ENCODE measurements at places on chromosomes 11 and 22. TPM values are rescaled to one million over a fixed set of nuclear protein-coding genes. Genes with fewer than 3 reads are reported as not detected.

DBX1 gene
- not detected for total RNA-seq

DNA sequence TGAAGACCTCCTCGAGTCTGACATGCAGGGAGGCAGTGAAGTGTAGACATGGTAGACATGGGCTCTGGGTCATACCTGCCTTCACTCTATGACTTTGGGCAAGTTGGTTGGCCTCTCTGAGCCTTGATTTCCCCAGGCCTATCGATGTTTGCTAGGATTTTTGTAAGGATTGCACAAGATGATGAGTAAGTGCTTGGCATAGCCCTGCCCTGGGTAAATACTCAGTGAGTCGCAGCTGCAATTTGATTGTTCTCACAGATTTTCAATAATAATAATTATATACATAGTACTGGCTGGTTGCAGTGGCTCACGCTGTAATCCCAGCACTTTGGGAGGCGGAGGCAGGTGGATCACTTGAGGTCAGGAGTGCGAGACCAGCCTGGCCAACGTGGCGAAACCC lies 18.1 kb downstream of the MCM5 start:
- DNase-seq: no peak

DNA sequence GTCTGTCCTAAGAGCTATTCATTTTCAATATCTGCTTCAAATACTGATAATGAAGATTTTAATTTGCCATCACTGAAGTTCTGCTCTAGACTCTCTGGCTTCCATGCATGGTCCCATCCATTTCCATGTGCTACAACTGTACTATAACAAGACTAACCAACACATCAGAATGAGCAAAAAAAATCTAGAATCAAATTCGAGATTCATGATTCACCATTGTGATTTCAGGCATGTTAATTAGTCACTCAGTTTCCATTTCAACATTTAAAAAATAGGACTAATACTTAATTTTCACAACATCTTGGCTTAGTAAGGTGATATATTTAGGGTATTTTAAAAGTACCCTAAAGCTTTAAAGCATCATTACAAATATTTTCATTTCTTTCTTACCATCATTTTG lies 22.8 kb downstream of the PICALM start:
- DNase-seq: no peak

DNA sequence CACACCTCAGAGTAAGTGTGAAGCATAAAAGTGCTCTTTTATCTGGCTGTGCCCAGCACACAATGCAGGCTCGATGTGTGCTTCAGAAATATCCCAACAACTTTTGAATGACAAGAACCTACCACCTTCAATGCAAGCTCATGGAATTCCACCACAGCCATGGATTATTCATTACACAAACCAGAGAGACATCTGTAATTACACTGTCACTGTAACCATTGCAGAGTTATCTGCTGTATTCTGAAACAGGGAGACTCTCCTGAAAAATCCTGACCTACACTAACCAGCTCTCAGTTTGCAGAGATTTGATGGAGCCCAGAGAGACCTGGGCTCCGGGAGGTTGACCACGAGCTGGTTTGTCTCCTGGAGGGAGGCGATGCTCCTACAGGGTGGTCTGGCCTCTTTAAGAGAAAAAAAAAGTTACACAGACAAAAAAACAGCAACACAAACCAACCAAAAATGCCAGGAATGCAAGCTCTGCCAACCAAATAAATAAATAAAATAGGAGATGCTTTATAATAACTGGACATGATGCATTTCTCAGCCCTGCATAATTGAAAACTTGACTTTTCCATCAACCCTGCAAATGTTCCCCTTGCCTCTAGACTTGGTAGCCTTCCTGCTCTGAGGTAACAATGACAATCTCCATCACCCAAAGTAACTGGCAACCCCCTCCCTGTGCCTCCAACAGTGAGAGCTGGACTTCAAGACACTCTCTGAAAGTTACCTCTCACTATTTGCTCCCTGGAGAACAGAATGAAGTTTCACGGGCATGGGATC lies 69.7 kb downstream of the ETS1 start:
- no peak for DNase-seq

DNA sequence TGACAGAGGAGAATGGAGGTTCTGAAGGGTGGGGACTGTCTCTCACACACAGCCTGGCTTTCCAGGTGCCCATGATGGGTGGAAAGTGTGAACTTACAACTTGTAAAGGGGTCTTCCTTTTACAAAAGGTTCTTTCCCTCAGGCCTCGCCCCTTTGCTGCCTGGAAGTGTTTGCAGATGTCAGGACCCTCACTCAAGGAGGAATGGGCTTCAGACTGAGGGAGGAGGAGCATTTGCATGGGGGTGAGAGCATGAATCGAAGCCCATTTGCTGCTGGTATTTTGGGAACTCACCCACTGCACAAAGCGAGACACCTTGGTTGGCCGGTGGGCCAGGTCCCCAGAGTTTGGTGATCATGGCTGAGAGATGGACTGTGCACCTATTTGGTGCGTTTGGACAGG lies 25.1 kb downstream of the MPPED1 start:
- DNase-seq: no peak

CSRP3 gene
- not detected for total RNA-seq

- peak; percentile 74 for DNase-seq
Observed at GRCh38 chr11:6746086-6746618, 25.6 kb downstream of the OR2AG2 start.

MAP6 gene
- total RNA-seq: 0.57 TPM

All from B cell (primary cell).